Fibroblast of skin of abdomen (primary cell): ENCODE measurements at places on chromosomes 16 and 17.

GRCh38 chr17:67365738-67366192, 612 bp downstream of the PSMD12 start:
- peak; percentile 58 for DNase-seq

DNA sequence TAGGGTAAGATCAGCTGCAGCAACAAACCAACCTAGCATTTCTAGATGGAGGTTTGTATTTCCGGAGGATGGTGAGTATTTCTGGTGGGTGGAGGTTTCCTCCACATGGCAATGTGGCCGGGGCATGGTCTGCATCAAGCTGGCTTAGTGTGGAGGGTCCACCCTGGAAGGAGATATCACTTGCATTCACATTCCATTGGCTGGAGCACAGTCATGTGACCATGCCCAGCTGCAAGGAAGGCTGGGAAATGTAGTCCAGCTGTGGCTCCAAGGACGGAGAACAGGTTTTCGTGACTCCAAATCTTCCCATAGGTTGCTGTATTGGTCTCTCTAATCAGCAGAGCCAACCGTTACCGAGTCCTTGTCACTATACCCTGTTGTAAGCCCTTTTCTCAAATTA, 68.7 kb downstream of the RAI1 start:
- peak; percentile 42 for DNase-seq

DNA sequence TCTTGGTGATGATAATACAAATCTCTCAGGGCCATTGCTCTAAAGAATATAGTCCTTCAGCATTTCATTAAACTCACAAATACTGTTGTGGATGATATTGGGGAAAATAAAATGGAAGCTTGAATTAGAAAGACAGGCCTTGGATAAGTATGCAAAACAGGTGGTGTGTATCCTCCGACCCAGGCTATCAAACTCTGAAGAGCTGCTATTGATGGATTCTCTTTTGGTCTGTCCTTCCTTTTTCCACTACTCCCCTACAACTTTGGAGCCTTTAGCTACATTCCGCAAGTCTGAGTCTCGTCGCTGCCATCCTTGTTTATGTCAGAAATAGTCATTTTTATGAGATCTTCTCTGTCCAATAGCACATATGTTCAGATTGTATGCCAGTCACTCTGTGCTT, 351.6 kb downstream of the KCNJ2 start:
- DNase-seq, result no peak

DNA sequence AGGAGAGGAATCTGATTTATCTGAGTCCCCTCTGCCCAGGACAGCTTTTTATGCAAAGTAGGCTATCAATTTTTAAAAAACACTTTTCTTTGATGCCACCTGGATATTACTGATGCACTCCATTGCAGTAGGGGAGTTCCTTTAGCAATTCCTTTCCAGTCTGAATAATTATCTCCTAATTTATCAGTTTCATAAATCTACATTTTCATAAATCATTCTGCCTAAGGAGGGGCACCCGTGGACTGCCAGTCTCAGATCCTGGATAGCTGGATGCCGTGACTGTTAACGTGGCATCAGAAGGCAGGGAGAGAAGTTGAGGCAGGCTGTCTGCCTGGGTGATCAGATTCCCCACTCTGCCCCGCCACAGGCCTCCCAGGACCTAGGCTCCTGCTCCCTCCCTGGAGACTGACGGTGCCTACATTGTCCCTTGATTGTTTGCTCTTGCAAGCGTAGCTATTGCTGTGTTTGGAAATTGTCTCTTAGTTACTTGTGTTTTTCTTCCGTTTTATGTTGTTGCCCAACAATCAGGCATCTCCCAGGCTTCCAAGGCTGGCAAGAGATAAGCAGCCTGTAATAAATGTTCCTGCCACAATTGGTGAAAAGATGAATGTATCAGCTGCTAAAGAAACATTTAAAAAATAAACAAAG, 75.2 kb downstream of the KATNIP start:
- DNase-seq, result no peak

DNA sequence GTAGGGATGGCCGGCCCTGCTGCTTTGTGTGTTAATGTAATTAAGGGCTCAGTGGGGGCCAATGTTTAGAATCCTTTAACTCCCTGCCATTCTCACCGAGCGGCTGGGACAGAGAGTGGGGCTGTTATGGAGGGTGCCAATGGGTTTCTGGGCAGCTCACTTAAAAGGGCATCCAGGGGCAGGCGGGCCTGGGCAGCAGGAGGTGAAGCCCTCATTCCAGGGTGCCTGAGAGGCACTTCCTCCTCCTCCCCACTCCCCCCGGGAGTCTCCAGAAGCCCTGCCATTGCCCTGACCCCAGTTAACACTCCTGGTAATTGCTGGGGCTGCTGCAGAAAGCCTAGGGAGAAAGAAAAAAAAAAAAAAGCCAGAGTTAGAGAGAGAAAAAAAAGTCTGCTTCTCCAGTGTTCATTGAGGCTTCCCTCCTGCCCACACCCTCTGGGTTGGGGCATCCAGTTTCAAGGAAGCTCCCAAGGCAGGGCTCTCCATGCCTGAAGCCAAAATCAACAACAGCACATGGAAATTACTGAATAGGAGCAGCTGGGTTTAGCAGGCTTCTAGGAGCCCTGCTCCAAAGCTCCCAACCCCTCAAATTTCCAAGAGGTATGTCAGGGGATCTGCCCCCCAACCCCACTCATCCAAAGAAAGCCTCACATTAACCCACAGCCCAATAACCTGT, 28.0 kb downstream of the CUEDC1 start:
- DNase-seq, result peak; percentile 68

- no peak for DNase-seq
Measured at GRCh38 chr17:238964-239259, 57.5 kb upstream of the DOC2B start.
